ENCODE measurements at places on chromosomes 1 and 21. TPM values are rescaled to one million over a fixed set of nuclear protein-coding genes. Genes with fewer than 3 reads are reported as not detected.

Gene TMEM61
- 0.30 TPM for total RNA-seq

Gene SPATA17
- 0.59 TPM for total RNA-seq

Gene RSPH1
- 0.39 TPM for total RNA-seq

Gene KCNT2
- 5.1 TPM for total RNA-seq

Gene ST6GALNAC3
- total RNA-seq = 3.6 TPM

Gene RBP7
- 11.6 TPM for total RNA-seq

Gene AGT
- 6.0 TPM for total RNA-seq

Gene HEYL
- 5.2 TPM for total RNA-seq

Gene AK5
- total RNA-seq = 6.4 TPM

Gene TINAGL1
- total RNA-seq = 28.6 TPM

Gene ROR1
- 12.5 TPM for total RNA-seq

Gene RCSD1
- 13.0 TPM for total RNA-seq

Gene KRTAP19-1
- total RNA-seq = 11.4 TPM

Gene DISP1
- total RNA-seq = 5.1 TPM

Gene KCNE2
- 0.69 TPM for total RNA-seq

Gene AADACL4
- total RNA-seq = 0.79 TPM

Gene ZMYND12
- total RNA-seq = 0.30 TPM

Gene TMOD4
- total RNA-seq = 8.0 TPM

Gene HSD3B2
- 0.20 TPM for total RNA-seq

Gene TIAM1
- 67.8 TPM for total RNA-seq

Gene DMBX1
- not detected for total RNA-seq

Gene ZNF593OS
- total RNA-seq = not detected

Gene TMEM81
- total RNA-seq = 0.79 TPM

Gene OR2T35
- total RNA-seq = not detected

Gene RGL1
- total RNA-seq = 39.4 TPM

Gene S100A9
- 1,024 TPM for total RNA-seq

Gene LCE2B
- total RNA-seq = 5.9 TPM

Gene NECTIN4
- 49.6 TPM for total RNA-seq

Gene KRTAP7-1
- 3.4 TPM for total RNA-seq

Gene CACNA1E
- 2.4 TPM for total RNA-seq

Gene CD1C
- 1.7 TPM for total RNA-seq
